ENCODE measurements at places on chromosomes 11 and 22.
A peak's percentile ranks its signal among the peaks of the same experiment; 100 is the strongest.

DNA sequence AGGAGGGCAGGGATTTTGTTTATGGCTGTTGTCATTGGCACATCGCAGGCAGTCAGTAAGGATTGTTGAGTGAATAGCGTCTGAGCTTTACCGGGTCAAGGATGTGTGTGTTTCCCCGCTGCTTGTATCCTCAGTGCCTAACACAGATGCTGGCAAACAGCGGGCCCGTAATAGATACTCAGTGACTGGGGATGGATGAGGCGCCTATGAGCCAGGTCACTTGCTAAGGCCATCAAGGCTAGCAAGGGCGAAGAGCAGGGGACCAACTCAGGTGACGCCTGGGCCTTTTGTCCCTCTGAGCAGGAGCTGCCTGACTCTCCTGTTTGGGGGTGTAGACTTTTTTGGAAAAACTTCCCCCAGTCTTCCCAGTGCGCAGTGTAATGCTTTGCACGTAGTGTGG is 118.1 kb downstream of the HIPK3 start:
- DNase-seq, result no peak

- DNase-seq, result no peak
Measured at GRCh38 chr11:93984196-93984567, 37.0 kb upstream of the HEPHL1 start.

- no peak for DNase-seq
Measured at GRCh38 chr11:3134651-3135480, 30.2 kb downstream of the OSBPL5 start.

GRCh38 chr11:21105196-21105917 is 436.0 kb downstream of the NELL1 start:
- DNase-seq, result no peak

- peak; percentile 72 for DNase-seq
Measured at GRCh38 chr11:66696146-66696545, 18.5 kb upstream of the RBM4B start.

DNA sequence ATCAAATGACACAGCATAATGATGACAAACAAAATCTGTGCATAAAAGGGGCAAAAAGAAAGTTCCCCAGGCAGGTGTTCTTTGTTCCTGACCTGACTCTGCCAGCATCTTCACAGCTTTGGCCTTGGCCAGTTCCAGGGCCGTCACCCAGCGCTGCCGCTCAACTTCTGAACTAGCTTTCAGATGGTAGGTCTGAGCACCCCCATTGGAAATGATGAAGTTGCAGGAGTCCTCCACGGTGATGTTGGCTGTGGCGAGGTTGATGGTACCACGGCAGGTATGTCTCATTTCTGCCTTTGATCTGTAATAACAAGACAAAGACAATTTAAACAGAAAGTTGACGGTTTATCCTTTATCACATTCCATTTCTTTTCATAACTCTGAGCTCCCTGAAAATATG is 5.3 kb downstream of the OSBP start:
- DNase-seq, result no peak

- DNase-seq, result no peak
Measured at GRCh38 chr11:76592025-76592914, 78.3 kb downstream of the LRRC32 start.

DNA sequence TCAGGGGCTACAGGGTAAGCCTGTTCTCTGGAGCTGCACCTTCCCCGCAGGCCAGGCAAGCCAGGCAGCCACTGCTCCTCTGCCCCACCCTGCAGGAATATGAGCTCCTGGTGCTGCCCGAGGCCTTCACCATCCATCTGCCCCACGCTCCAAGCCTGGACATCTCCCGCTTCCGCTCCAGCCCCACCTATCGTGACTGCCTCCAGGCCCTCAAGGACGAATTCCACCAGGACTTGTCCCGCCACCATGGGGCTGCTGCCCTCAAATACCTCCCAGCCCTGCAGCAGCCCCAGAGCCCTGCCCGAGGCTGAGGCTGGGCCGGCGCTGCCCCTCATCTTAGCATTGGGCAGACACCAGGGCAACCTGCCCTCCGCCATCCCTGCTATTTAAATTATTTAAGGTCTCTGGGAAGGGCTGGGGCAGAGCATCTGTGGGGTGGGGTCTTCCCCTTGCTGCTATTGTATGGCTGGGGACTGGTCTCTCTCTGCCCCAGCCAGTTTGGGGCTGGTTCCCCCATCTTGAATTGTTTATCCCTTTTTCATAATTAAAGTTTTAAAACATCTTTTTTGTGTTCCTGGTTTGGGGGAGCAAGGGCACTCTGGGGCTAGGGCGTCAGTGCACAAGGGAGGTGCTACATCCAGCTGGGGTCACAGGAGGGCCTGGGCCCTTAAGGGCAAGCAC is 6.2 kb downstream of the LARGE2 start:
- DNase-seq, result no peak

DNA sequence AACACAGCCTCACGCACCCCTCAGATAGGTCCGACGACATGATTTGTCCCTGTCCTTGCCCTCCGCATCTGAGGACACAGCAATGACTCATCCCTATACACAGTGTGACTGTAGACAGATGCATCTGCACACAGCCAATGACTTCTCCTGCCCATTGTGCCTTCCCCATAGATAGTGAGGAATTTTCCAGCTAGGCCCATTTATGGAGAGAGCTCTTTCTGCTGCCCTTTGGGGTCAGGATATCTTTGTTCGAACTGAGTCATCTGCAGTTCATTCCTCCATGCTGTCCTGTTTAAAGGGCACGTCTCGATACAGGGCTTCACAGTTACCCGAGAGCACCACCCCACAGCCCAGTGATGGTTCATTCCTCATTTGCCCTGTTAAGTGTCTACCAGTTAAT is 96.7 kb downstream of the LARGE1 start:
- no peak for DNase-seq
